ENCODE measurements at places on chromosomes 11 and 22.

- no peak for DNase-seq
Observed at GRCh38 chr22:50162391-50162956, 8.1 kb upstream of the PANX2 start.

GRCh38 chr22:48902001-48902869 lies 925.4 kb downstream of the BRD1 start:
- no peak for DNase-seq

DNA sequence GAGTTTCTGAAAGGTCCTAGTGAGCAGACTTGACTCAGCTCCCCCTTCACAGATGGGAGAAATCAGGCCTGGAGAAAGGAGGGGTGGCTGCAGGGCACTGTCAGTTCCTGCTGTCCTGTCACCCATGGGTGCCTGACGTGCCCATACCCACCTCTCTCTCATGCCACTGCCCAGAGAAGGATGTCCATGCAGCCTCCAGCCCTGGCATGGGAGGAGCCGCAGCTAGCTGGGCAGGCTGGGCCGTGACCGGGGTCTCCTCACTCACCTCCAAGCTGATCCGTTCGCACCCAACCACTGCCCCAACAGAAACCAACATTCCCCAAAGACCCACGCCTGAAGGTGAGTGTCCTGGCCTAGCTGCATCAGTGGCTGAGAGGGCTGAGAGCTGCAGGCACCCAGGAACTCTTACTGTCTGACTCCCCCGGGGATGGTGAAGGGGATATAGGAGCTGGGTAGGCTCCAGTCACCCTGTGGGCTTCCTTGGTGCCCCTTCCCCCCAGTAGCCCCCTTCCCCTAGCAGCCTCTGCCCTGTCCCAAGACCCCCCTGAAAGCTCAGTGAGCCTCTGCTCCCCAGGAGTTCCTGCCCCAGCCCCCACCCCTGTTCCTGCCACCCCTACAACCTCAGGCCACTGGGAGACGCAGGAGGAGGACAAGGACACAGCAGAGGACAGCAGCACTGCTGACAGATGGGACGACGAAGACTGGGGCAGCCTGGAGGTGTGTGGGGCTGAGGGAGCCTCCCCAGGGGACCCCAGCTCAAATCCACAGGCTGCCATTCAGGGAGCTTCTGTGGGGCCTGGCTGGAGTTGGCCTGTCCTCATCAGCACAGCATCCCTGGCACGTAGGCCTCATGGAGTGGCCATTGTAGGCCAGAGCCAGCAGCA lies 11.8 kb downstream of the SCYL1 start:
- DNase-seq: no peak

DNA sequence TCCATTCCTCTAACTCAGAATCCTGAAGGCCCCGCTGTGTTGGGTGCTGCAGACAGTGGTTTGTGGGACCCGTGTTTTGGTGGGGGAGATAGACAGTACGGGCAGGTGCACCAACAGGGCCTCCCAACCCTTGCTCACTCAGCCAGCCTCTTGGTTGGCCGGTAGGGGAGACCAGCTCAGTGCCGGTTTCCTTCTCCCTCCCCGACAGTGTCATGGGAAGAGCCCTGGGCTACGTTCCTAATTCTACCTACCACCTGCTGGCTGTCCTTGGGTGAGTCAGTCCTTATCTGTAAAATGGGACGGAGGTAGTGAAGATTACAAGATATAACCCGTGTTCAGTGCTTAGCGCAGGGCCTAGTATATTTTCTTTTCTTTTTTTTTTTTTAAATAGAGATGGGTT lies 5.9 kb downstream of the TMEM134 start:
- no peak for DNase-seq

GRCh38 chr22:35437049-35437448 lies 37.1 kb downstream of the MCM5 start:
- no peak for DNase-seq

- no peak for DNase-seq
Observed at GRCh38 chr11:64385945-64386704, 27.2 kb downstream of the RPS6KA4 start.

GRCh38 chr11:128146926-128147605 lies 440.3 kb downstream of the ETS1 start:
- DNase-seq: peak; percentile 52

DNA sequence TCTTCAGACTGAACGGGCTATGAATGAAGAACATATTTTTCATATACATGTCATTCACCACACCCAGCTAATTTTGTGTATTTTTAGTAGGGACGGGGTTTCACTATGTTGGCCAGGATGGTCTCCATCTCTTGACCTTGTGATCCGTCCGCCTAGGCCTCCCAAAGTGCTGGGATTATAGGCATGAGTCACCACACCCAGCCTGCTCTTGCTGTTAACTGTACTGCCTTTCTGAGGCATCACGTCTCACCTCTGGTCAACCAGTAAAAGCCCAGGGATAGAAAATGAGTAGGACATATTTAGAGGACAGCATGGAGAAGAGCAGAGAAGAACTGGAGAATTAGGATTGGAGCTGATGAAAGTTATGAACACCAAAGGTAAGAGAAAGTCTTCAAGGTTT lies 55.6 kb downstream of the APOL3 start:
- DNase-seq: no peak

DNA sequence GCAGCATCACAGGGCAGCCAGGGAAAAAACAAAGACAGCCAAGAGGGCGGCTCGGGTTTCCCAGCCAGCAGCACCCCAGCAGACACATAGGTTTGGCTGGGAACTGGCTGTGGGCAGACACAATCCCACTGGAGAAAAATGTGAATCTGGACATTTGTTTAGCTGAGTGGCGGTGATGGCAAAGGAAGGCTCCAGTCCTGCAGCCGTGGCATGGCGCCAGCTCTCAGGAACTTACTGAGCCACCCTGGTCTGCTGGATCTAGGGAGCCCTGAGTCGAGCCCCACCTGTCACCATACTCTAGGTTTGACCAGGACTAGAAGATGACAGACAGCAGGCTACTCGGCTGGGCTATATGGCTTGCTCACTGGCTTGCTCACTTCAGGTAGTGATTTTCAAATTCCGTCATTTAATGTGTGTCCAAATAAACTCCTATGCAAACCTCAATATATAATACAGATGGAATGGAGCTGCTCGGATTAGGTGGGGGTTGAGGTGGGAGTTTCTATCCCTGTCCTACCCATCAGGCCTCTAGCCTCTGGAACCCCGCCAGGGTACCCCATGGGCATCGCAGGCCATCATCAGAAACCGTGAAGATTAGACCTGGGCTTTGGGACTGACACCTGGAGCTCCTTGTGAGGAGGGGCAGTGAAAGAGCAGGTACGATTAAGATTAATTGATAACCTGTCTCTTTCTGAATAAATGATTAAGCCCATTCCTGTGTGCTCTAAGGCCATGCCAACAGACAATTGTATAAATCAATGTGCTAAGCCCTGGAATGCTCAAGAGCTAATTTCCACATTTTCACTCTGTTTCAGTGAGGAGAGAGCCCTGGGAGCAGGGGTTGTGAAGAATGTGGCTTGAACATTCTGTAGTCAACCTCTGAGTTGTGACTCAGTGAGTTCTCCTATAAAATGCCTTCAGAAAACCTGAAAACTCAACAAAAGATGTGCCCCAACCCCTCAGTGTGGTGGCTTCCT lies 42.5 kb downstream of the GALNT18 start:
- DNase-seq: no peak

- DNase-seq: no peak
Observed at GRCh38 chr11:129711760-129712159, 103.9 kb upstream of the TMEM45B start.

DNA sequence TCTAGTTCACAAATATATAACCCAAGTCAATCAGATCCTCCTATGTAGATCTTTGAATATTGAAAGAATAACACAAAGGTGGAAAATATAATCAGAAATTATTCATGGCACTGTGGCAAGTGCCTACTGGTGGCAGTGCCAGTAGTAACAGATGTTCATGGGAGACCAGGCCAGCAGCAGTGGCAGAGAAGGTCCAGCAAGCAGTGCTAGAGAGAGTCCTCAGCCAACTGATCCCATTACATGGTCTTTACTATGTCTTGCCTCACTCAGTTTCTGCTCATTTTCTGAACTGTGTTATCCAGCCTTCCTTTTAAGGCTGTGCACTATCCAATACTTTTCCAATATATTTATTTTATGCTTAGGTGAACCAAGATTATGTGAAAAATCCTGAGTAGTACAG lies 124.9 kb downstream of the MRTFA start:
- DNase-seq: no peak

DNA sequence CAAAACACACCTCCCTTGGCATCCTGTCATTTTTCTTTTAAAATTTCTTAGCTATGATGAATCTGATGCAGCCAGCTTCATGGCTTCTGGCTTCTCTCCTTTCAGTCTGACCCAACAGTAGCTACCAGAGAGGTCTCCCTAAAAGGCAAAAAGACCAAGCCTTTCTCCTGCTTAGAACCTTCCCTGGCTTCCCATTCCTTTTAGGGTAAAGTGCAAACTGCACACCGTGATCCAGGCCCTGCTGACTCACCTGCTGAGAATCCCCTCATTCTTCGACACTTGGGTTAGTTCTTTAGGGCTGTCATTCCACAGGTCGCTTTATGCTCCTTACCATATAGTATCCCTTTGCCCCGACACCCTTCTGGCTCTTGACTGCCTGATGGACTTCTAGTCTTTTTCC lies 362.4 kb downstream of the MIAT start:
- DNase-seq: no peak

- DNase-seq: no peak
Observed at GRCh38 chr11:104581246-104581980, 316.8 kb downstream of the CASP12 start.

GRCh38 chr11:86481399-86481798 lies 106.7 kb downstream of the CCDC81 start:
- no peak for DNase-seq

DNA sequence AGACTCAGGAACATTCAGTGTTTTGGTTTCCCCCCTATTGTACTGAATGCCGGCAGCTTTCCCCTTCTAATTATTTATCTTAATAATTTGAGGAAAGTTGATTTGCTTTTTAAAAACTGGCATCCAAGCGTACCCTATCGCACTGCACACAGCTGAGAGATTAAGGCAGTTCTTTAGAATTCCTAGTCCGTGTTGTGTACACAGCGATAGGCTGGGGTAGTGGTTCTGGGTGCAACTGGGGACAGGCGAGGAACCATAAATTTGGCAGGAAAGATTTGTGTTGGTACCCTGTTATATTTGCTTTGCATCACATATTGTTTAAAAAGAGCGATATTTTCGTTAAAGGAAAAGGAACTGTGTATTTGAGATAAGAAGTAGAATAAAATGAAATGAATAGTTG lies 39.2 kb downstream of the PTPRJ start:
- DNase-seq: no peak

- no peak for DNase-seq
Observed at GRCh38 chr22:20302438-20303228, 17.2 kb downstream of the DGCR6L start.

DNA sequence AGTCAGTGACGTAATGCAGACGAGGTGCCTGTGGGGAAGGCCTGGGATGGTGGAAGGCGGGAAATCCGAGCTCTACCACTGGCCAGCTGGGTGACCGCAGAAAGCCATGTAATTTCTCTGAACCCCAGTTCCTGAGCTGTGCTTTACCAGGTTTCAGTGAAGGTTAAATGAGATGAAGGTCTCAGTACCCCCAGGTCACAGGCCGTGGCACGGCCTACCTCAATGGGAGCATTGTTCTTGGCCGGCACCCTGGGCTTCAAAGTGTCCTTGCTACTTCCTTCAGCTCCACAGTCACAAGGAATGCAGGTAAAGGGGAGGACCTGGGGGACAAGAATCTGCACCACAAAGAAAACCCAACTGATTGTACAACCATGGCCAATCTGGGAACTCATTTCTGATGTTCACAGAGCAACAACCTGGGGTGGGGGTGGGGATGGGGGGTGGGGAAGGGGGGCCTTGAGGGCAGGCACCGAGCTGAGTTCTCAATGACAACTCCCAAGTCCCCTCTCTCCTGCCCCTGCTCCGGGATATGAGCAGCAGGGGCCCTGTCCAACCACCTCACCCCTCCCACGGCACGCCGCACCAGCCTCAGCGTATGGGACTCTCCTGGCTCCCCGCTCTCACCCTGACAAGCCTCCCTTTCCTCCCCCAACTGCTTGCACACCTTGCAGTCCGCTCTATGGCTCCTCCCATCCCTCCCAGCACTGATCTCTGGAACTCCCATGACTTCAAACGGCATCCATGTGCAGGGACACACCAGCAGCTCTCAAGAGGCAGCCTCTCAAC lies 59.1 kb upstream of the ARFGAP3 start:
- no peak for DNase-seq

- DNase-seq: no peak
Observed at GRCh38 chr22:44586999-44587736, 89.1 kb upstream of the RTL6 start.

- no peak for DNase-seq
Observed at GRCh38 chr11:34791780-34792542, 124.2 kb downstream of the APIP start.

DNA sequence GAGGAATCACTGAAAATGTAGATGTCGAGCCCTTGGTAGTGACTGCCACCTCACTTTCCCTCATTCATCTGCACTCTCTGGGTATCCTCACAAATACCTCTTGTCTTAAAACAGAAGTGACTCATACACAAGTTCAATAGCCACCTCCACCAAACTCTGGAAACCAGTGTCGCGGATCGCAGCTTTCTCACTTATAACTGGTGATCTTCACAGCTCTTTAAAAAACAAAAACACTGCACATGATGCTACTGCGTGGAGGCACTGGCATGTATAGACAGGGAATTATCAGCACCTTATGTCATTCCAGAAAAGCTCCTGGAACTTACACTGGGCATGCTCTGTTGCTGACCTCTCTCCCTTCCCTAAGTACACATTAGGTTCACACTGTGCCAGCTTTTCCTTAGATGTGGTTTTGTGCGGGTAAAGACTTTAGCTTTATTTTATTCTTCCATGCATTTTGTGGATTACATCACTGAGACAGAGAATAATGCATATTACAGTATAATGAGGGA lies 425.5 kb upstream of the CADM1 start:
- no peak for DNase-seq

DNA sequence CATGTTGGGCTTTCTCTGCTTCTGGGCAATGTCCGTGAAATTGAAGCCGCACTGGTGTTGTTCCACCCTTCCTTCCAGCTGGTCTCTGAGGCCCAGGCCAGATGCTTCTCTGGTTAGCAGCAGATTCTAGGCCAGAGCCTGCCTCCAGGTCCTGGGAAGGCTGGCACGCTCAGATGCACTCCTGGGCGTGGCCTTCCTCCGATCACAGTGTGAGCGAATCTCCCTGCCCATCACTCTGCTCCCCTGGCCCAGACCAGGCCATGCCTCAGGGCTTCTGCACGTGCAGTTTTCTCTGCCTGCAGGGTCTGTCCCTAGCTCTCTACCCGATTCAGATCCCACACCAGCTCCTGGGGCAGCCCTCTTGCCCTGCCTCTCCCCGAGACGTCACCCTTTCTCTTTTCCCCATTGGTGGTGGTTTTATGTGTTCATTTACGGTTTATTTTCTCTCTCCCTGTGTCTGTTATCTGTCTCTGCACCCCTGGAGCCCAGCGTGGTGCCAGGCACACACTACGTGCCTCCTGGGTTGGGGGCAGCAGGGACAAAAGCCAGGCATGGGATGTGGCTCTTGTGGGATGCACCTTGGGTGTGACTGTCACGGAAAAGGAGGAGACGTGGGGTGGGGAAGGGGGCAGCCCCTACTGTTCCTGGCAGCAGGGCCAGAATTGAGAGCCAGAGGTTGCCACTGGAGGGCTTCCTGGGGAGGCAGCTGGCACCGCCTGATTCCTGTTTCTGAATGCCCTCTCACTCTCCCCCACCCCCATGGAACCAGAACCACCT lies 66.0 kb downstream of the KCNQ1 start:
- DNase-seq: no peak

GRCh38 chr11:64186492-64187165 lies 658 bp downstream of the STIP1 start:
- DNase-seq: no peak

- DNase-seq: no peak
Observed at GRCh38 chr11:121810291-121810690, 305.7 kb downstream of the BLID start.

- DNase-seq: no peak
Observed at GRCh38 chr22:27198518-27199035, 541.2 kb downstream of the MIAT start.

Data from breast epithelium (tissue), 4 donors.